SW480 (cell line): ENCODE measurements at places on chromosomes 11 and 22.

- DNase-seq: no peak
These were observed 7.1 kb downstream of the YWHAH start for GRCh38 chr22:31951194-31952093.

- DNase-seq: no peak
These were observed 789 bp downstream of the RPS13 start for GRCh38 chr11:17076517-17077239.

DNA sequence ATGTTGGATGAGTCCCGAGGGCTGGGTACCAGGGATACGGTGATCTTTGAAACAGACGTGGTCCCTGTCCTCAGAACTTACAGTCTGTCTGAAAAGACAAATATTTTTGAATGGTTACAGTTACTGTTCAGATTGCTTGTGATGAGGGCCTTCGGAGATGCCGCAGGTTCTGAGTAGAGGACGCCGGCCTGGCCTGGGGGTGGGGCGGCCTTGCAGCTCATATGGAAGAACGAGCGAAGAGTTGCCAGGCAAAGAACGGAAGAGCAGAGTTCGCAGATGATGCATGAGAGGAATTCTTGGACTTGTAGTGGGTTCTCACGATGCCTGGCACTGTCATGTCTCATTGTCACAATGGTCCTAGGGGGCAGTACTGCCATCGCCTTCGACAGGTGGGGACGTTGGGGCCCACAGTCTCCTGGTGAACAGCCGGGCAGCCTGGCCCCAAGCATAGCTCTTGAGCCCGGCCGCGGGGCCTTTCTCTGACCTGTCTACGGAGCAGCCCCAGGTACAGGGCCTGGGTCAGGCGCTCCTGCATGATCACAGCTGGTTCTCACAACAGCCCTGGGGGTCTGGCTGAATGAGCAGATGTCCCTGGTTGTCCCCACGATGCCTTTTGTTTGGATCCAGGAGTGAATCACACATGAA, 60.9 kb upstream of the PARVG start:
- DNase-seq: no peak

DNA sequence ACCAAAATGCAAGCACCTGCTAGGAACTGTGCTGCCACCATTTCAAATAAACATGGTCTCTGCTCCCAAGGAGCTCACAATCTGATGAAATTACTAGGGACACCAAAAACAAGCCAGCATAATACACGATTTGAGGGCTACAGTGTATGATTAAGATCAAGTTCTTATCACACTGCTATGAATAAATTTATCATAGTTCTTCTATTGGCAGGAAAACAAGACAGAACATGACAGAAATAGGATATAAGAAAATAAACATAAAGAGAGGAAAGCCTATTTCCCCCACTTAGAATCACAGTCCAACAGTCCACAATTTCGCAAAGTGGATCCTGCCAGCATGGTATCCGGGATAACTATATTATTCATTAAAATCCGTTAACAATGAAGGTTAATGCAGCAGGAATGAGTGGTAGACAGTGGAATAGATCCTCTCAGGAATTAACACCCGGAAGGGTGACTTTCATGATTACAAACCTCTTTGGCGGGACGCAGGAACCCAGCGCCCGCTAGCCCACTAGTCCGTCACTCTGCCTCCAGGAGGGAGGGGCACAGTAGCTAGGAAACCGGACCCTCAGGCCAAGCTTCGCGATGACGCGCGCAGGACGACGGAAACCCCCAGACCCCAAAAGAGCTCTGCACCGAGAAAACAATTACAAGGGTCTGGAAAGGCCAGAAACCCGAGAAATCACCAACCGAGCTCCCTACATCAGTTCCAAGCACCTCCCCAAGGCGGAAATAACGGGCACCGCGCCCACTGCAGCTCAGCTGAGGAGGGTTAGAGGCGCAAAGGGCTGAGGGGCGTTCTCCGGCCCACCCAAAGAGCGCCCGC, 607 bp downstream of the CCDC82 start:
- peak; percentile 39 for DNase-seq

DNA sequence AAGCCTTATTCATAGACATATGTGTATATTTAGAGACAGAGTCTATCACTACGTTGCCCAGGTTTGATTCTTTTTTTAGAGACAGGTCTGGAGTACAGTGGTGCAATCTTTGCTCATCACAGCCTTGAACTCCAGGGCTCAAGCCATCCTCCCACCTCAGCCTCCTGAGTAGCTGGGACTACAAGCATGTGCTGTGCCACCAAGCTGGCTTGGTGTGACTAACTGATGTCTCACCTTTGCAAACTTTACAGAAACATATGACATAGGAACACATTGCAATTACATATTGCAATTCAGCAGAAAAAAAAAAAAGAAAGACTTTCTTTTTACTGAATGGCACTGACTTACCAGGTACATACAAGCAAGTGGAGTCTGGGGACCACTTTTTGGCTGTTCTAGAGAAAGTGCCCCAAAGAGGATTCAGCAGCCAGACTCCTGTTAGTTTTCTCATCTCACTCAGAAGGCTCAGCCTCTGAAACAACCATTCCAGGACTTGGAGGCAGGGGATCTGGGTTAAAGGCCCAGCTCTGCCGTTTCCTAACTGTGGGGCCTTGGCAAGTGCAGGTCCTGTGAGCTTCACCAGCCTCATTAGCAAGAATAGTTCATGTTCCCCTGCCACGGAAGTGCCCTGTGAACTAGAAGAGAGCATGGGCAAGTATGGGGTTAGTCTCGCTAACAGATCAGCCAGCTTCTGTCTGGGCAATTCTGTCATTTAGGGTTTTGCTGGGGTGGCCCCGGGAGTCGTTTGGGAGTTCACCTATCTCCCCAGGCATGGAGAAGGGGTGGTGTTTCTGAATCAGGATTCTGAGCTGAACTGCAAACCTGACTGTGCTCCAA, 11.3 kb upstream of the NFAM1 start:
- DNase-seq: no peak

GRCh38 chr11:68929706-68930570, 26.2 kb downstream of the IGHMBP2 start:
- no peak for DNase-seq

DNA sequence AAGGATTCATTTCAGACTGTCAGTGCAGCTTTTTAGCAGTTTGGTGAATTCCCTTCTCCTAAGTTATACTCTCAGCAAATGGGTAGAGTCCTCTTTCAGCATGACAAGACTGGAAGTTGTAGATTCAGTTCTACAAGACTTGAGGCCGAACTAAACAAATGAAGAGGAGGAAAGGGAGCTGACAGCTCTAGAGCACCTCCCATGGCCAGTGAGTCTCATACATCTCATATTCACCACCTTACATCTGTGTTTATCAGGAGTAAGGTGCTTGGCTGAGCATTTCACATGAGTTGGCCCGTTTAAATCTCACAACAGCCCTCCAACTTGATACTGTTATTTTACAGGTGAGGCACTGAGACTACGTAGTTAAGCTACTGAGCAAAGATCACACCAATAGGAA, 30.4 kb downstream of the SEZ6L start:
- DNase-seq: no peak

GRCh38 chr11:62732830-62733229, 4.5 kb downstream of the TTC9C start:
- no peak for DNase-seq

DNA sequence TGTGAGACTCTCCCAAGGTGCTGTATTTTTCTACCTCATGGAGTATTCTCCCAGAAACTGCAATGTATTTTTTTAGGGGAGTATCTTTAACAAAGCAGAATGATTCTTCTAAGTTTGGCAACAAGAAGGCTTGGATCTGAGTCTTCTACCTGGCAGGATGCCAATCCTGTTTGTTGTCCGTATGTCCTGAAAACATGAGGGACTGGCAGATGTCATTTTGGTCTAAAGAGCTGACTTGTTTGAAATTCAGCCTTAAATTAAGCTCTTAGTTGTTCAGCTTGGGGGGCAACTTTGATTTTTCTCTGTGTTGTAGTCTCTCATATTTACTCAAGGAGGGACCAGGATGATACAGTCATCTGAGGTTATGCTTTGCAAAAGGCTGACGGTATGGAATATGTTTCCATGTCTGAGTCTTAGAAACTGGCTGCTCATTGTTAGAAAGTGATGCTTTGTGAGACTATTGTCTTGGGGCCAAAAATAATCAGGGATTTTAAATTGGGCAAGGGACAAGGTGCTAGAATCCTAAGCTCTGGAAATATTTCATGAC, 9.3 kb downstream of the MRPL16 start:
- no peak for DNase-seq

DNA sequence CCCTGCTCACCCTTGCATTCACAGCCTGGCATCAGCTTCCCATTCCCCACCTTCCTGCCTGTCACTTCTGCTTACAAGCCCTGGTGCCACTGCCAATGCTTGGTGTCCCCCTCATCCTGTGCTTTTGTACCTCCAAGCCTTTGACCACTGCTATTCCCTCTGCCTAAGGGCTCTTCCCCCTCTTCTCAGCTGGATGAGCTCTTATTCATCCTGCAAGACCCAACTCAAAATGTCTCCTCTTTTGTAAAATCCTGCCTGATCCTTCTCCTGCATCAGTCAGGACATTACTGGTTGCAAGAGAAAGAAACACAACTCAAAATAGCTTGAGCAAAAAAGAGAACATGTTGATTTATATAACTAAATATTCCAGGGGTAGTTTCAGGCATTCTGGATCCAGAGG, 66.9 kb upstream of the TCF20 start:
- DNase-seq: no peak

DNA sequence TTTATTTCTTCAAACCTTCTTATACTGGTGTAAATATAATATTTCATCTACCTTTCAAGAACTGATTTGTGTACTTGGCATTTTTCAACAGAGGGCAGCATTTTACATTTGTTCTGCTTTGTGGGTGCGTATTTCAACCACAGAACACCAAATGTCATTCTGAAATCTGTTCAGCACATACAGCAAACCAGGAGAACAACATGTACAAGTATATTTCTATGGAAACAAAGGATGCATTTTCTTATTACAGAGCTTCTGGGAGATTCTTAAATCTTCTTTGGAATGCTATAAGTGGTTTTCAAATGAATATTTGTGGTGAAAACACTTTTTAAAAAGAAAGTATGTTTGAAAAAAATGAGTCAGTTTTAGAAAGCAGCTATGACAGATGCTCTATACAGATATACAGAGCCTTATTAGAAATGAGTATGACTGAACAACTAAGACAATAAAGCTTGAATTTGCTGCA, 946.0 kb downstream of the FAM181B start:
- DNase-seq: peak; percentile 14

- DNase-seq: no peak
These were observed 268.6 kb upstream of the PITPNB start for GRCh38 chr22:28187612-28188011.

GRCh38 chr11:103898577-103899336, 137.7 kb upstream of the DDI1 start:
- no peak for DNase-seq

GRCh38 chr11:69066122-69067112, 17.7 kb downstream of the TPCN2 start:
- no peak for DNase-seq

GRCh38 chr11:39374963-39375698, 2084.3 kb downstream of the LRRC4C start:
- DNase-seq: no peak

GRCh38 chr22:49099089-49099488, 728.6 kb downstream of the BRD1 start:
- DNase-seq: no peak

DNA sequence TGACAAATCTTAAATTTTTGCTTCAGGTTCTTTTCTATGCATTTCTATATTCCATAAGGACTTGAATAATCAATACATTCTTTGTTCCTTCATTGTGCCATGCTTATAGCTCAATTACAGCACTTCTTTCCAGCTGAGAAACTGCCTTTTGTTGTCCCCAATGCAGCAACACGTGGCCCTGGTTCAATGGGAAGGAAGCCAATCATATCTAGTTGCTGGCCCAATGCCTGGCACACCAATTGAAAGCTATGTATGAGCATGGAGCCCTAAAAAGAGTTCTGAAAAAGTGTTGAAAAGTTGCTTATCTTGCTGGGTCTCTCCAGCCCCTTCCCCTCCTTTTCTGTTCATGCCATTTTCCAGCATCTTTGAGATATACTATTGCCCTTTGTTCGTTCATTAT, 448.0 kb upstream of the FAT3 start:
- DNase-seq: no peak

DNA sequence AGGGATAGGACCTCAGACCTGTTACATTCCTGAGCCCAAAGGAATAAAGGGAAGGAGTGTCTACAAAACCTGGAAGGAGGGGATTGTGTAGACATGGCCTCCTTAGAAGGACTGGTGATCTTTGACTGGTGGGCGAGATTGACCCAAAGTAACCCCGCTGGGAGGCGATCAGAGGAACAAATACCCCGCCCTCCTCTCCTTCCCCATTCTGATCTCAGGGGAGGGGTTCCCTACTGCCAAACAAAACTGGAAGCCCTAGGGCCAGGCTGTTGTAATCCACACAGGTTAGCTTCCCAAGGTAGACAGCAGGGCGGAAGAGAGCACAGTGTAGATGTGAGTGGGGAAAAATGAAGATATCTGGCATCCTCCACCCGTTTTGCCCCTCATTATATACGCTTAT, 24.7 kb downstream of the NCF4 start:
- no peak for DNase-seq

DNA sequence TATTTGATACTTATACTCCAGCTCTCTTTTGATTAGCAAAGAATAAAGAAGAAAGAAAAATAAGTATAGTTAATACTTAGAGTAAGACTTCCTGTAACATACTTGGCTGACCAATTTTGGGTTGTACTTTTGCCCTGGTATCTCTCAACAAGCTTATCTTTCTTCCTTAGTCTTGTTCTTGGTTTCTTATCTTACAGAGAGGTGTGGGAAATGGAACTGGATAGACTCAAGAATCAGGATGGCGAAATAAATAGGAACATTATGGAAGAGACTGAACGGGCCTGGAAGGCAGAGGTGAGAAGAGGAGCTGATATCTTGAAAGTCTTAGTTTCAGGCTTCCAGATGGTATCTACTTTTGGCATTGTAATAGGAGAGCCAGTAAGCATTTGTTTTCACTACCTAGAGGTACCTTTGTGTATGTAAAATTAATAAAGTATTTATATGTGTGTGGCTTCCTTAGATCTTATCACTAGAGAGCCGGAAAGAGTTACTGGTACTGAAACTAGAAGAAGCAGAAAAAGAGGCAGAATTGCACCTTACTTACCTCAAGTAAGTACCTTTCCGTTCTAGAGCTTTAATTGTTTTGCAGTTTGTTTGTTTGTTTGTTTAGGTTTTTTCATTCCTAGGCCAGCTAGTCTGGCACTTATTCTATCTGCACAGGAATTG, 11.3 kb upstream of the BACE1-AS start:
- DNase-seq: no peak

DNA sequence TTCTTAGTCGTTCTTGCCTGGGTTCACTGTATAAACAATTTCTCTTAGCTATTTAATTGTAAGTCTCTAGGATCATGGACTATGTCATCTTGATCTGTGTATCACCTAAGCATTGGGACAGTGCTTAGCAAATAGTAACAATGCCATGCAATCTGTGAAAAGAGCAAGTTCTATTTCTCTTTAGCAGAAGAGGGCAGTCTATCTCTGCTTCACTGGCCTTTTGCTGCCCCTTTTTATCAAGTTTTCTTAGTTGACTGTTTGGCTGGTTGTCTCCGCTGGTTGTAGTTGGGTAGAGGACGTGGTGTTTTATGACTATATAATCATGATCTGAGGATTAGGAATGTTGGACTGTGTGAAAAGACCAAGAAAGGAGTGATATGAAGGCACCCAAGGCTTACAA, 315.0 kb downstream of the JRKL start:
- no peak for DNase-seq

- no peak for DNase-seq
These were observed 32.6 kb upstream of the KCNQ1OT1 start for GRCh38 chr11:2732261-2732939.
